Natural killer cell treated with Interleukin-12 subunit alpha and Interleukin-12 subunit beta and Interleukin-15 and Interleukin-18, amount 100 ng/mL, for 72 hours (primary cell): ENCODE measurements at places on chromosomes 4 and X. TPM values are rescaled to one million over a fixed set of nuclear protein-coding genes. Genes with fewer than 3 reads are reported as not detected.

- H3K4me3 ChIP-seq, result no peak overlapping the region
- peaks cover 3% of the 10 kb centered on the region for H3K4me1 ChIP-seq
- no peak overlapping the region for H3K27ac ChIP-seq
- H3K36me3 ChIP-seq, result no peaks in the 10 kb centered on the region
- H3K27me3 ChIP-seq, result no peaks in the 10 kb centered on the region
- no peak for DNase-seq
Measured at GRCh38 chr4:54929459-54929858, 195.9 kb downstream of the KDR start.

GRCh38 chr4:150375025-150375424, 206.9 kb upstream of the MAB21L2 start:
- no peaks in the 10 kb centered on the region for H3K27me3 ChIP-seq
- no peak overlapping the region for H3K27ac ChIP-seq
- H3K4me3 ChIP-seq, result no peak overlapping the region
- no peaks in the 10 kb centered on the region for H3K36me3 ChIP-seq

DNA sequence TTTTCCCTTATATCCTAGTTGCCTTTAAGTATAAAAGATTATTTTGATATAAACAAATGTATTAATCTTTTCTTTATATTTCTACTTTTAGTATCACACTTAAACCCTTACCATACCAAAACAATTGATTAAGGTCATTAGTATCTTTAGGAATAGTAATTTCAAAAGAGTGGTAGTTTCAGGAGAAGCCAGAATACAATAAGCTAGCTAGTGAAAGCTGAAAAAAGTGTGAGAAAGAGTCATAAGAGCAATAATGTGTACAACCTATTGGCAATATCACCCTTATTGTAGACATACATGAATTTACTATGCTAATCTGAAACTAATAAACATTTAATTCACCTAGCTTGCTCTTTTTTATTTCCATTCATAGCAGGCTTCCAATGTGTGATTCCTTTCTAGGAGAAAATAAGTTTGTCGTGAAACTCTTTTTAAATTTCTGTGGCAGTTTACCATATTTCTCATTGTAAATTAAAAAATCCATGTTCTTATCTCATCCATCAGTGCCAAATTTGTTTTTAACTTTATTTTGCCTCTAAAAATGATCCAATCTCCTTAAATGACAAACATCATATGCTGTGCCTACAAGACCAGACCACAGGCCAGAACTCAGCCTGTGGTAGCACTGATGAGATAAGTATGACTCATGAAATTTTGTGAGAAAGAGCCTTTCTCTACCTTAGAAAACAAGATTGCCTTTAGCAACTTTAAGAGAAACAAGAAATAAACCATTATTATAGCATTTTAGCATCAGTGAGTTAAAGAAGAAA, 8.1 kb downstream of the NEK1 start:
- DNase-seq, result no peak
- H3K4me3 ChIP-seq, result peak overlapping the region; percentile 40
- H3K36me3 ChIP-seq, result no peaks in the 10 kb centered on the region
- H3K27me3 ChIP-seq, result no peaks in the 10 kb centered on the region
- H3K27ac ChIP-seq, result peak overlapping the region; percentile 60

SNX25 gene
- 20.6 TPM for total RNA-seq

DNA sequence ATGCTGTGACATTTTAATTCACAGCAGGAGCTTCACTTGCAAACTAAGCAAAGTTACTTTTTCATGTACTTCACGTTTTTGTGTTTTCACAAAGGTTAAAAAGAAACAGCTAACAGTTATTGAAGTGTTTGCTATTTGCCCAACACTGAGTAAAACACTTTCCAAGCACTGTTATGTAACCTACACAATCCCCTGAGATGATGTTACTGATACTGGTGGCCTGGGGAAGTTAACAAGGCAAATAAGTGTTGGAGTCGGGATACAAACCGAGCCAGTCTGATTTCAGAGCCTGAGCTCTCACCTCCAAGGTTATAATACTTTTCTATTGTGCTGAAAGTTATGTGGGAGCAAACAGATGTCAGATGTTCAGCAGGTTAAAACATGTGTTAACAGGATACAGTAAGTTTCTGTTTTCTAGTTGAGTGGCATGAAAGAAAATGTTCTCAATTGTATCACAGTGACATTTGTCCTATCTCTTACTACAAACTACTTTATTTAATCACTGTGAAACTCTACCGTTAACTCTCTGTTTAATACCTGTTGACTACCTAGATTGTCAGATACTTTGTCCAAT, 3.9 kb upstream of the CXCL13 start:
- DNase-seq, result no peak
- no peaks in the 10 kb centered on the region for H3K36me3 ChIP-seq
- peaks cover 6% of the 10 kb centered on the region for H3K27me3 ChIP-seq
- no peak overlapping the region for H3K4me3 ChIP-seq
- H3K27ac ChIP-seq, result no peak overlapping the region

- H3K36me3 ChIP-seq, result no peaks in the 10 kb centered on the region
- peaks cover 5% of the 10 kb centered on the region for H3K27me3 ChIP-seq
- H3K4me3 ChIP-seq, result no peak overlapping the region
- H3K4me1 ChIP-seq, result peaks cover 38% of the 10 kb centered on the region
- H3K27ac ChIP-seq, result no peak overlapping the region
- no peak for DNase-seq
Measured at GRCh38 chrX:132044953-132045352, 21.9 kb downstream of the STK26 start.

DNA sequence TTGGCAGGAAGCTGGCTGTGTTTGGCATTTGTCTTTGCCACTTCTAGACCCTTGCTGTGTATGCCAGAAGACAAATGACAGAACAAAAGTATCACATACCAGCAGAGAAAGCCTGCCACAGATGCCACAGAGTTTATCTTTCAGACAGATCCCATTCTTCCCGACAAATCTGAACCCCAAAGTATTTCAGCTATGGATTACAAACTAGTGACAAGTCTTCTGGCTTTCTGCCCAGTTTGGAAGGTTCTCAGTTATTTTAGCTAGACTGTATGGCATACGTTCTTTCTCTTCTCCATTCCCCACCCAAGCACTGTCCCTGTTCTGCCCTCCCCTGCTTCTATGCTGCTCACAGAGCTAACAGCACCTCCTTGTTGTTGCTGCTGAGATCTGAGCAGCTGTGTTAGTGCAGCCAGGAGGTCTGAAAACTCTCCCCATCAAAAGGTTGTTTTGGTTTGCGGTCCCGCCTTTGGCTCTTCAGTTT, 236.7 kb downstream of the FRAS1 start:
- no peak overlapping the region for H3K4me3 ChIP-seq
- no peaks in the 10 kb centered on the region for H3K4me1 ChIP-seq
- no peak overlapping the region for H3K27ac ChIP-seq
- no peak for DNase-seq
- H3K27me3 ChIP-seq, result peaks cover 5% of the 10 kb centered on the region

DNA sequence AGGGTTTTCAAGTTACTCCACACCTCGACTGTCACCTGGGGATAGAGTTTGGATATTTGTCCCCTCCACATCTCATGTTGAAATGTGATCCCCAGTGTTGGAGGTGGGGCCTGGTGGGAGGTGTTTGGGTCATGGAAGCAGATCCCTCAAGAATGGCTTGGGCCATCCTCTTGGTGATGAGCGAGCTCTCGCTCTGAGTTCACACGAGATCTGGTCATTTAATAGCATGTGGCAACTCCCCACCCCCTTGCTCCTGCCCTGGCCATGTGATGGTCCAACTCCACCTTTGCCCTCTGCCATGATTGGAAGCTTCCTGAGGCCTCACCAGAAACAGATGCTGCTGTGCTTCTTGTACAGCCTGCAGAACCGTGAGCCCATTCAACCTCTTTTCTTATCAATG, 8.3 kb downstream of the CTAG1A start:
- H3K4me1 ChIP-seq, result peaks cover 10% of the 10 kb centered on the region
- no peak overlapping the region for H3K4me3 ChIP-seq
- peaks cover 4% of the 10 kb centered on the region for H3K27me3 ChIP-seq
- no peak overlapping the region for H3K27ac ChIP-seq
- no peaks in the 10 kb centered on the region for H3K36me3 ChIP-seq

DNA sequence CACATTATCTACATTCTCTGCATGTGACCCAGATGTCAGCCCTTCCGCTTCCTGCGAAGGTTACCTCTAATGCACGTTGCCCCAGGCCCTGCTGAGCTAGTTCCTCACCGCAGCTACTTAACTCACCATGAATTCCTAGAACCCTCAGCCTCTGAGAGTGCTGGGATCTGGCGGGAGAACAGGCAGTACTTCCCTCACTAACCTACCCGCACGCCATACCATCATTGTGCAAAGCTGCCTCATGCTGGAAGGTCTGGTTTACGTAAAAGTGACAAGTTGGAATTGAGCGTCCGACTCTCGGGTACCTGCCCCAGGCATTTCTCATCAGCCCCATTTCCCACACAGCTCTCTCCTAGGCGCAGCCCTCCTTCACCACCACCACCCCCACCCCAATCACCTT, 6.3 kb downstream of the SLC25A4 start:
- no peaks in the 10 kb centered on the region for H3K27me3 ChIP-seq
- H3K27ac ChIP-seq, result peak overlapping the region; percentile 36
- DNase-seq, result no peak
- H3K4me1 ChIP-seq, result no peaks in the 10 kb centered on the region
- peaks cover 5% of the 10 kb centered on the region for H3K36me3 ChIP-seq

GRCh38 chr4:157819693-157820464, 352.9 kb downstream of the GASK1B start:
- H3K36me3 ChIP-seq, result no peaks in the 10 kb centered on the region
- no peak overlapping the region for H3K4me3 ChIP-seq
- DNase-seq, result no peak
- no peak overlapping the region for H3K27ac ChIP-seq
- H3K27me3 ChIP-seq, result no peaks in the 10 kb centered on the region

GLUD2 gene
- not detected for total RNA-seq

DNA sequence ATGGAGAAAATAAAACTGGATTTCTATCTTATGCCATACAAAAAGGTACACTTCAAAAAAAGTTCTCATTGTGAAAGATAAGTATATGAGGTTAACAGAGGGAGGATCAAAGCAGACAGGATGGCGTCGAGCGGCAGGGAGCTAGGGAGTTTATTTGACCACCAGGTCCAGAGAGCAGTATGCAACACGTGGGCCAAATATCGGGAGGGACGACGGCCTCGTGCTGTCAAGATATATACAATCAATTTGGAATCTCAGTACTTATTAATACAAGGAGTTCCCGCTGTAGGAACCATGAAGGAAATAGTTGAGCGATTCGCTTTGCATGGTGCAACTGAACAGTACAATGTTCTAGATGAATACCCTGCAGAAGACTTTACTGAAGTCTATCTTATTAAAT, 1069.4 kb upstream of the INTU start:
- no peak overlapping the region for H3K27ac ChIP-seq
- no peaks in the 10 kb centered on the region for H3K36me3 ChIP-seq
- H3K4me3 ChIP-seq, result no peak overlapping the region
- H3K27me3 ChIP-seq, result no peaks in the 10 kb centered on the region
- DNase-seq, result no peak

CCDC158 gene
- not detected for total RNA-seq
